HAP-1 (cell line): ENCODE measurements at places on chromosomes 5 and 9.

DNA sequence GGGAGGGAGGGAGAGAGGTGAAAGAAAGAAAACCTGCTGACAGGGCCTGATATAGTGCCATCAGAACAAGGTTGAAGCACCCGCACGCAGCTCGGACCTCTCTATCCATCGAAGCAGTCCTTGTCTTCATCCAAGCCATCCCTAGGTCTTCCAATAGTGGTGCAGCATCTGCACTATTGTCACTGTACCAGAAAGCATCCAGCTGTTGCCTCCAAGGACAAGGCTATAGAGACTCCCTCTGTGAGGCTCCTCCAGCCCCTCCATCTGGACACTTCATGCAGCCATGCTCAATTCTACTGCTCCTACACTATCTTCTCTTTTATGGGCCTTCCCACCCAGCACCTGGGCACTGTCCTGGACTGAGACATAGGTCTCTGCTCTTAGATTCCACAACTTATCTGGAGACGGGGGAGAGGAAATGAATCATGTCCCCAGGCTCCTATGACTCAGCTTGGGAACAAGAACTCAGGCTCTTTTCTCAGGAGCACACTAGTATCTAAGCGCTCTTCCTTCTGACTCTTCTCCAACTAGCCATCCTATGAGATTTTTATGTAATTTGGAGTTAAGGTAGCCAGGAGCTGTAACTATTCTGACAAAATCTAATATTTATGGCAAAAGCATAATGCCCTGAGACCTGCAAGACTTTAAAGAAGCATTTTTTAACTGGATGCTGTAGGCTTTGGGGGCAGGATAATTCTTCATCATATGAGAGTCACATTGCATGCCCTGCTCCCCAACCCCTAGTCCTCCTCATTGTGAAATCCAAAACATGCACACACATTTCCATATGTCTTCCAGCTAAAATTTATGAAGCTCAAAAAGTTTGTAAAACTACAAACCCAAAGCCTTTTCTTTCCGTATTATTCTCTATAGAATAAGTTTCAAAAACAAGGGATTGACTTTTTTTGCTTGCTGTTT, 446.8 kb downstream of the CCDC171 start:
- DNase-seq, result no peak

- no peak for DNase-seq
Measured at GRCh38 chr9:4549751-4550295, 59.6 kb downstream of the SLC1A1 start.

GRCh38 chr9:97811533-97812246, 41.3 kb upstream of the FOXE1 start:
- DNase-seq, result no peak

DNA sequence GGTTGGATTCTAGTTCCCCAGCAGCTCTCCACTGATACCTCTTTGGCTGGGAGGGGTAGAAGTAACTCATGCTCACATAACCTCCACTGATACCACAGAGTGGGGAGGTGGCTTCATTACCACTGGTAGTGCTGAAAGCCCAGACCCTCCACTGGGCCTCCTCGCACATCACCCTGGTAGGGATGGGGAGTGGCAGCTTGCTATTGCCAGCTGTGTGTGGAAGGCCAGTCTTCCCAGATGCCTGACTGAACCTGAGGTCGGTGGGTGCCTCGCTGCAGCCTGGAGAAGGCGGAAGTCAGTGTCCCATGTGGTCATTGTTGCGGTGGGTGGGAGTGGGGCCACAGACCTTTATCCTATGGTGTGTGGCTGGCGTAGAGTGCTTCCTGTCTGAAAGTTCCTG, 138.0 kb downstream of the TAF11L14 start:
- no peak for DNase-seq

GRCh38 chr9:130208600-130209347, 36.6 kb downstream of the NCS1 start:
- DNase-seq, result no peak

- no peak for DNase-seq
Measured at GRCh38 chr5:105030153-105030552, 1467.6 kb upstream of the NUDT12 start.

GRCh38 chr9:91817493-91818224, 132.4 kb downstream of the ROR2 start:
- peak; percentile 72 for DNase-seq

DNA sequence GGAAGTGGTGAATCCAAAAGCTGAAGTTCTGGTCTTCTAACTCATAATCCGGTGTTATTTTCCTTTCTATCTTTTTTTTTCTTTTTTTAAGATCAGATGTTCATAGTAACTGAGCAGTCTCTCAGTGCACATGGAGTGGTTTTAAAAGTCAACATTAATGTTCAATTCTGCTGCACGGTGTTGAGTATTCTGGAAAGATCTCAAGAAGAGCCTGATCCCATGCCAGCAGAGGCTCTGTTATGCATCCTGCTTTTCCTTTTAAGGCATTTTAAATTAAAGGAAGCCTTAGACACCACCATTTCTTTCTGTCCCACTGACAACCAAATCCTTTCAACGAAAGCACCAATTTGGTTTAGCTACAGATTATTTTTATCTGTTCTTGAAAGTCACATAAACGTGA, 33.4 kb downstream of the SEMA5A start:
- no peak for DNase-seq

DNA sequence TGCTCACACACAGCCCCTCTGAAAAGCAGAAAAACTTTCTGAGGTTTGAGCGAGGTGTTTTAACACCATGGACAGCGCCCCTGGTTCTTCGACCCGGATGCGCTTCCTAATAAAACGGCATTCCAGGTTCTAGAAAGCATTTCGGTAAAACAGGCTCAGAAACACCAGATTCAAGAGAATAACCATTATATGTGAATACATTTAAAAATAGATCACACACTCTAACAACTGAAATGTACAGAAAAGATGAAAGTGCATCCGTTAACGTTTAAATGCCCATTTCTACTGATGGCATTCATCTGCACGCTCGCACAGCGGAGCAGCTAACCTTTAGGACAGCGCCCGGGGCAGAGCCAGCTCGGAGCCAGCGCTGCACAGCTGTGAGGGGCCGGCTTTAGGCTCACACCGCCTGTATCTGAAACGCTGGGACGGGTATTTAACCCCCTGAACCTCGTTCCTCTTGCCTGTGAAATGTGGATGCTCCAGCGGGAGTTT, 26.3 kb upstream of the TENT4A start:
- peak; percentile 21 for DNase-seq

GRCh38 chr5:58444805-58445204, 15.1 kb downstream of the PLK2 start:
- DNase-seq, result no peak

DNA sequence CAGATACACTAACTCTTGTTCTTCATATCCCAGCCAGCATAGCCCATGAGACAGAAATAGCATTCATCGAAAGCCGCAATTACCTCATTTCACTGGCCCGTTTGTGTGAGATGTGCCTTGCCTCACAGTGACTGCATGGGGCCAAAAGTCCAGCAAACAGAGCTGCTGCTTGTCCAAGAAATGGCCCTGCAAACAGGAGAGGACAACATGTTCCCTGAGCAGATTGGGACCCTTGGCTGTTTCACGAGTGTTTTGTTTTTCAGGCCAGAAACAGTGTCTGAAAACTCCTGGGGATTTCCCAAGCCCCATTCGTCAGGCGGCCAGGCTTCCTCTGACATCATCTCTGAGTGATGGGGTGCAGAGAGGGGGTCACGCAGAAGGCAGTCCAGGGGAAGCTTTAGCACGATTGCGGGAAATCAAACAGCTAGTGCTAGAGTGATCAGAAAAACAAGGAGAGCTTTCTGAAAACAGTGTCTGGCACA, 503.6 kb upstream of the PAPPA start:
- no peak for DNase-seq

DNA sequence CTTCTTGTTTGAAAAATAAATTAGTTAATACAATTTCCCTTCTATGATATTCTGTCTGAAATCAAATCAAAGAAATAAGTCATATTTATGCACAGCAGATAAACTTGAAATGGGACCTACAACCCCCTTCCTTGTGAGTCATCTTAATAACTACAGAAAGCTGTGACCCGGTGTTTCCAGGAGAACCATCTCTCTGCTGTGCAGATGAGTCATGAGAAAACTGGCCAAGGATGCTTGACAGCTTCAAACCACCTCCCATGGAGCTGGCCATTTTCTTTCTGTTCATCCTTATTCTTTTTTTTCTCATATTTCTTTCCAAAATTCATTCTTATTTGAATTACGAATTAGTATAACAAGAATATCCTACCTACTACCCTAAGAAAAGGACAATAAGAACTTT, 43.4 kb upstream of the NR4A3 start:
- DNase-seq, result no peak

- no peak for DNase-seq
Measured at GRCh38 chr5:179301376-179301775, 43.9 kb downstream of the ADAMTS2 start.

GRCh38 chr5:160438316-160439204, 16.9 kb downstream of the PTTG1 start:
- peak; percentile 64 for DNase-seq

DNA sequence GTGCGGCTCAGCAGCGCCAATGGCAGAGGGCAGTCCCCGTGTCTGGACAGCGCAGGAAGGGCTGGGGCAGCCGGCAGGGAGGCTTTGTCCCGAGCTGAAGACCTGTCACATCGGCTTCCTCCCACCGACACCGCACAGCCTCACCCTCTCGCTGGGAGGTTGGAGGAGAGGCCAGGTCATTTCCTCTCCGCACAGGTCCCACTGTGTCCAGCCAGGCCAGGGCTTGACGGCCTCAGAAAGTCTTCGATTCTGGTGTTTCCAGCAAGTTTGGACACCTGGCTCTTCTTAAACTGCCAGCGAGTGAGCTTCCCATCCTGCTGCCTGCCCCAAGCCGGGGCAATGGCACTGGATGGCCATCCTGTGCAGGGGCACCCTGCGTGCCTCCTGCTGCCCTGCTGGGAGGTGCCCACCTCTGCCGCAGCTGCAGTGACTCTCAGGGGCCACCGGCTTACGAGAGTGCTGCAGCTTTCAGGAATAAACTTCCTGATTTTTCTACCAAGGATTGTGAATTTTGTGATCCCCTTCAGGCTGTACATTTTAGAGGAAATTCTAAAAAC, 33.9 kb downstream of the AHRR start:
- DNase-seq, result no peak

DNA sequence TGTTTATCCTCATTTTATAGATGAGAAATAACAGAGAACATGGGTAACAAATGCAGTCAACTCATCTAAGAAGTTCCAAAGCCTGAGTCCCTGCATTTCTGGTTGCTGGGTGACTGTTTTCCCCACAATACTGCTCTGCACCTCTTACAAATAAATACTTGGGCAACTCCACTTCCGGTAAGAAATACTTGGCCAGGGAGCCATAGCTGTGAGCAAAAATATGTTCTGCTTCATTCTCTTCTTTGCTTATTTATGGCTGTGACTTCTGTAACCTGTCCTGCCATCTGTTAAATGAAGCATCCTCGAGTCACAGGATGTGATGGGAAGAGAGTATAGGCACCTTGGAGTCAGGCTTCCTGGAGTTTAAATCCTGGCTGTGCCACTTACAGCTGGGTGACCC, 49.9 kb downstream of the GDNF start:
- no peak for DNase-seq

GRCh38 chr9:649128-650074, 192.1 kb upstream of the DMRT1 start:
- DNase-seq, result no peak

DNA sequence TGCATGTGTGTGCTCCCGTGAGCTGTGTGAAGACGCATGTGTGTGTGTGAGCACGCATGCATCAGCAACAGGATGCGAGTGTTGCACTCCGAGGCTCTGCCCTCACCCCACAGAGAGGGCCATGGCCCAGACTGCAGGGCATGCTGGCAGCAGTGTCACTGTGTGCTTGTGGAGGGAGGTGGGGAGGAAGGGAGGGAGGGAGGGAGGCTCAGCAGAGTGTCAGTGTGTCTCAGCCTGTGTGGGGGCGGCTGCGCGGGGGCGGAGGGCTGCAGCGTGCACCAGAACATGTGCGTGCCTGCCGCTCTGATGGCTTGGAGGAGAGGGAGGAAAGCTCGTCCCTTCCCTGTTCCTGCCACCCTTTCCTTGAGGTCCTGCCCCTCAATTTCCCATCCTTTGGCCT, 5.3 kb downstream of the CAMK2A start:
- DNase-seq, result no peak

GRCh38 chr5:57550132-57550531, 67.5 kb upstream of the ACTBL2 start:
- DNase-seq, result no peak

- DNase-seq, result no peak
Measured at GRCh38 chr9:114820776-114821501, 15.1 kb upstream of the TNFSF15 start.

DNA sequence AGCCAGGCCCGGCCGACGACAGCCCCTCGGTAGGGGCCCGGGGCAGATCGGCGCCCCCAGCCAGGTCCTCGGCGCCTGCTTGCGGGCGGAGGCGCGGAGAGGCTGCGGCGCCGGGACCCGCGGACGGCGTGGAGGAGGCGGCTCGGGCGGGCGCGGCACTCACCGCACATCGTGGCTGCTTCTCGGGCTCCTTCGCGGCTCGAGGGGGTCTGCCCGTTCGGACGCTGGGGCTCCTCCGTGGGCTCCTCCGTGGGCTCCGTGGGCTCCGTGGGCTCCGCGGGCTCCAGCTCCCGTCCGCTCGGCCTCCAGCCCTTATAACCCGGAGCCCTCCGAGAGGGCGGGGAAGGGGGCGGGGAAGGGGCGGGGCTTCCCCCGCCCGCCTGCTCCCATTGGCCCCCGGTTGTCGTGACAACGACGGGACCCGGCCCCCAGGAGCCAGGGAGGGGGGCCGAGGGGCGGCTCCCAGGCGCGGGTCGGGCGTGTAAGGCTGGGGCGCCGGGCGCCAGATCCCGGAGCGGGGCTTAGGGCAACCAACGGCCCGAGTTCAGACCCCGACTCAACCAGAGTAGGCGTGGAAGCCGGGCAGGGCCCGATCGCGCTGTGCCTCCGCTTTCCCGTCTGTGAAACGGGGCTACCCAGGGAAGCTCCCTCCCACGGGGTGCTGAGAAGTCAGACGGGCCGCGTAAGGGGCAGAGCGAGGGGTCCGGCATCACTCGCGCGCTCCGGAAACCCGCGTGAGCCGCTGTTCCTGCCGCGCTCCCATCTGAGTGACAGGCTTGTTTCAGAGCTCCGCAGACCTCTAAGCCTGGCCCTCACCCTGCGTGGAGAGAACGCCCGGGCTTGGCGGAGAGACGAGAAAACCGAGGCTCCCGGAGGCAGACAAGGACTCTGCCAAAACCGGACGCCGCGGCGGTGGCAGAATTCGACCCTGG, at the start of gene GFPT2:
Gene GFPT2 (minus strand): TSS at position 289 of the 932 bp plus-strand sequence. CDS start 119 bp downstream, at position 170.
- peak; percentile 73 for DNase-seq

- no peak for DNase-seq
Measured at GRCh38 chr9:37921546-37922300, 17.8 kb upstream of the SLC25A51 start.

DNA sequence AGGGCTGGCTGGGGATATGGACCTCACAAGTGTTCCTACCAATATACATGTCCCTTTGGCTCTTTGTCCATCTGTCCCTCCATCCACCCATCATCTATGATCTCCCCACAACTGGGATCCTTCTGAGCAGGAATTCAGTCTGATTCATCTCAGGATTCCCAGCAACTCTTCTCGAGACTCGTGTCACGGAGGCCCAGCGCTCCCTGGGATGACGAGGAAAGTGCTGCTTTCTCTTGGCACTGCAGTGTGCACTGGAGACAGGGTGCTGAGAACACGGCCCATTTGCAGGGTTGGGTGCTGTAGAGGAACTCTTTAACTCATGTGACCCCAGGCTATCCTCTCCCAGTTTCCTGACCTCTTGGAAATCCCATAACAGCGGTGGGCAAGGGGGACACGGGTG, 72.9 kb downstream of the ANGPTL2 start:
- no peak for DNase-seq

GRCh38 chr9:98288881-98289280, 33.4 kb upstream of the TBC1D2 start:
- no peak for DNase-seq
